SJSA1 (cell line): ENCODE measurements at places on chromosomes 11 and 22.

DNA sequence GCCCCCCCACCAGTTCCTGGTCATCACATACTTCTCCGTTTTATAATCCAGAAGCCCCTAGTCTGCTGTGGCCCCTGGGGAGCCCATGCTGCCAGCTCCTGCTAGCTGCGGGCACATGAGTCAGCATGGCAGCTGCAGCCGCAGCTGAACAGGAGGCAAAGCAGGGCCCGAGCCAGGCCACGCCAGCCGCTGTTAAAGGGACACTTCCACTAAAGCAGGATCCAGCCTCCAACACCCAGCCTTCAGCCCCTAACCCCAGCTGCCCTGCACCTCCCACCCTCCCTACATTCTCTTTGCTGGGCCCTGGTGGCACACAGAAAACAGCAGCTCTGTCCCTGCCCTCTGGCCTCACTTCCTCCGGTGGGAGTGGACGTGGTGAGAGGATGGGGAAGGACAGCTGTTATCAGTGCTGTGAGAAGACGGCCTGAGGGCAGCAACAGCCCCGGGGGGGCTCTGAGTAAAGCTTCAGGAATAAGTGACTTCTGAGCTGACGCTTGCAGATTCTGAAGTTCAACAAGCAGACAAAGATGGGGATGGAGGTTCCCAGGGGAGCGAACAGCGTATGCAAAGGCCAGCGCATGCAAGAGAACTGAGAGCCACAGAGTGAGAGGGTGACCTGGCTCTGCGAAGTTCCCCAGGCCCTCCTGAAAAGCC is 688 bp upstream of the LRRC74B start:
- DNase-seq = no peak

GRCh38 chr22:17958166-17958565 is 66.2 kb downstream of the MICAL3 start:
- no peak for DNase-seq

DNA sequence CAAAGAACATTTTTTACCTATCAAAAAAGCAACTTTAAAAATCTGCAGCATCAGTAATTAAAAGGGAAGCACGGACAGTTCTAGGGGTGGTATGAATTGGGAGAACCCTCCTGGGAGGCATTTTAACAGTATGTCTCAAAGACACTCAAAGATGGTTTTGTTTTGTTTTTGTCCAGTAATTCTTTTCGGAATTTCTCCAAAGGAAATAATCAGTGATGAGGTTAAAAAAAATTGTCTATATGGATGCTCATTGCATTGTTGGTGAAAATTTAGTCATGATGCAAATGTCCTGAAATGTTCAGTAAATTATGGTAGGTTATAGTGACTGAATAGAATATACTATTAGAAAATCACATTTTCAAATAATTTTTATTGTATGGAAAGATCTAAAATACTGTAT is 115.1 kb downstream of the ATXN10 start:
- no peak for DNase-seq

GRCh38 chr11:64801561-64802369 is 1.2 kb downstream of the MAP4K2 start:
- no peak for DNase-seq

GRCh38 chr11:1842149-1843097 is 3.6 kb downstream of the TNNI2 start:
- no peak for DNase-seq

GRCh38 chr11:116172156-116172555 is 600.6 kb downstream of the BUD13 start:
- DNase-seq = no peak

GRCh38 chr22:42074132-42074811 is at the start of gene PHETA2:
TSS of gene PHETA2 (plus strand) at chr22:42074248. CDS start at chr22:42077294, 3,046 bp downstream.
- peak; percentile 65 for DNase-seq

DNA sequence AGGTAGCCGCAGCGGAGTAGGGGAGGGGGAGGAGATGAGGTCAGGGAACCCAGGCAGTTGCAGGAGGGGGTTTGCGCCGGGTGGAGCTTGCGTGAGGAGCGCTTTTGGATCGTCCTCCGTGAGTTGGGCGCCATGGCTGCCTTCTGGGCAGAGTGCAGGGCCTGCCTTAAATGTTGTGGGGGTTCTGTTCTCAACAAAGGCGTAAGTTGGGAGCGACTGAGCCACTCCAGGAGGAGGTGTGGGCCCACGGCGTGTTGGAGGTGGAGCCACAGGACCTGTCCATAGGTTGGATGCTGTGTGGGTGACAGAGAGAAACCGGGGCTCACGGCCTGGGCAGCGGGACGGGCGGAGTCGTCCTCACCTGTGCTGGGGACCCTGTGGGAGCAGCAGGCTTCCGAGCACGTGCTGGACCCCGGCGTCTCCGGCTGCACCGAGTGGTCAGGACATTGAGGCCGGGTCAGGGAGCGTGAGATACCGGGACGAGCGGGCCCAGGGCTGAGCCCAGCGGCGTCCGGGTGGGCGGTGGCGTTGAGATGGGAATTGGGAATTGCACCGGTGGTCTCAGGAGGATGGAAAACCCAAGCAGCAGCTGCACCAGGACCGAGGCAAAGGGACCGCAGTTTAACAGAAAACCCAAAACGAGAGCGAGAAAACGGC is 977 bp upstream of the PGGHG start:
- DNase-seq = no peak

- no peak for DNase-seq
Measured at GRCh38 chr11:79363256-79363655, 77.6 kb downstream of the TENM4 start.

DNA sequence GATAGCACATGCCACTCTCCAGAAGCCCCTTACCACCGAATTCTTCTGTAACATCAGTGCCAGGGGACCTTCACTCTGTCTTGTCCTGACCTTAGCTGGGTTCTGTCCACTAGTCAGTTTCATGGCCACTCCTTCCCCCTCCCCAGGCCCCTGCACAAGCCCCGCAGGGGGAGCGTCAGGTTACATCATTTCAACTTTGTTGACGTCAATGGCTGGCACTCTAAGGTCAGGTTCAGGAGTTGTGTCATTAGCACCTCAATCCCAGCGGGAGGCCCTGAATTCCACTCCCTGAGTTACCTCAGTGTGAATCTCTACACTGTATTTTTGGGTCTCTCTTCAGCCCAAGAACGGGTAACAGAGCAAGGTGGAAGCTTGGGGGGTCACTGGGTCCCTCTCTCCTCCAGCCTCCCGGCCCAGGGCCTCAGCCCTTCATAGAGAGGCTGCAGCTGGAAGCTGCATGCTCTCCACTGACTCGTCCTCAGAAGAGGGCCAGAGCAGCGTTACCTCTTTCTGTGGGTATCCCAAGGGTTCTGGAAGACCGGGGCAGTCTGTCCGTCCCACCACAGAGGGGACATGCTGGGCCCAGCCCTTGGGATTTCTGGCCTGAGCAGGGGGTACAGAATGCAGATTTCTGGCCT is 10.3 kb downstream of the USH1C start:
- no peak for DNase-seq

DNA sequence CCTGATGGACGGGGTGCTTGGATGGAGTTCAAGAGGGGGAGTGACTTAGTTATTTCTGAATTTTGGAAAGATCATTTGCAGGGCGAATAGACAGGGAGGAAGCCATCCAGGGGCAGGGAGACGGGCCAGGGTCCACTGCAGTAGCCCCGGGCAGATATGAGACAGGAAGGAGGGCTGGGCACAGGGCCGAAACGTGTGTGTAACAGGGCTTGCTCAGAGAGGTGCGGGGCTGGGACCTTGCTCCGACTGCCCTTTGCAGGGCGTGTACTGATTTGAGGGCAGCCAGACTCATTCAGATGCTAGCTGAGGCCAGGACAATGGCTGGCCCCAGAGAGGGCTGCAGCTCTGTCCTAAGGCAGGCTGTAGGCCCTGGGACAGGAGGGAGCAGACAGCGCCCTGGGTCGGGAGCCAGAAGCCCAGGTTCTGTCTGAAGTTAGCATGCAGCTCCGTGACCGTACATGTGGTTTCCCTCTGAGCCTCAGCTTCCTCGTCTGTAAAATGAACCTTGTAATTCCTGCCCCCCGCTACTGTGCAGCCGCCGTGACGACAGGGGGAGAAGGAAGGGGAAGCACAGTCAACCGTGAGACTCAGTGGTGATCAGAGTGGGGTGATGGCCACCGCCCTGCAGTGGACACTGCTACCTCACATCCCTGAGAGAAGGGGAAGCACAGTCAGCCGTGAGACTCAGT is 103.4 kb downstream of the PHF21B start:
- no peak for DNase-seq

DNA sequence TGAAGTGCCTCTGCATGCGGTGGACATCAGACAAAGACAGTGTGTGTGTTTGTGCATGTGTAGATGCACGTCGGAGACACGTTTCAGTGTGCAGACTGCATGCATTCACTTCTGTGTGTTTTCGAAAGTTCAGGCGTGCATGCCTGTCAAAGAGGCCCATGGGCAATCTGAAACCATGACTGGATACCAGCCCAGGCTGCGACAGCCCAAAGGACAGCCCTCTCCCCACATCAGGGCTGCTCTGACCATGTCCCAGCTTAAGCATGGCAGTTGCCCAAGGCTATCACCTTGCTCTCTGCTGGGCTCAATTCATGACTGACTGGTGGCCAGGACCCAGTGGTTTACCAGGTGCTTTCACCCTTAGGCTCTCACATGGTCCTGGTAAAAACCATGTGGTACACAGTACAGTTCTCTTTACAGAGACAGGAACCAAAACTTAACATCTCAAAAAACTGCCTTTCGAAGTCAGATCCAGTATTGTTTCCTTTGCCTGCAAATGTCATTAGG is 423.7 kb upstream of the CADM1 start:
- no peak for DNase-seq

DNA sequence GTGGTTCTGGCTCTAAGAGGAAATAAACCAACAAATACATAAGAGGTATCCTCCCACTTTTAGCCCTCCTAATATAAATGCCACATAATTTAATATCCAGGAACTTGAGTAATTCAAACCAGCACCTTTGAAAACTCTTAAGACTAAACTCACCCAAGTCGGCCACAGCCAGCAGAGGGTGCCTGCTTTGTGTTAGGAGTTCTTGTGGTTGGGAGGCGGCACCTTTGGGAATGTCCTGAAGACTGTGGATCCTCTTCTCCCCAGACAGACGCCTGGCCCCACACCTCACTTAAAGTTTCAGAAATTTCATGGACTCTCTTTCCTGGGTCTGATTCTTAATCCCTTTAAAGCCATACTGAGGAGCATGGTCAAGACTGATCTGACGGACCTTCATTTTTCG is 169.0 kb downstream of the TBC1D22A start:
- DNase-seq = peak; percentile 51

- no peak for DNase-seq
Measured at GRCh38 chr11:26626346-26626745, 54.3 kb upstream of the MUC15 start.

GRCh38 chr11:119515771-119516400 is 92.9 kb upstream of the THY1 start:
- no peak for DNase-seq

DNA sequence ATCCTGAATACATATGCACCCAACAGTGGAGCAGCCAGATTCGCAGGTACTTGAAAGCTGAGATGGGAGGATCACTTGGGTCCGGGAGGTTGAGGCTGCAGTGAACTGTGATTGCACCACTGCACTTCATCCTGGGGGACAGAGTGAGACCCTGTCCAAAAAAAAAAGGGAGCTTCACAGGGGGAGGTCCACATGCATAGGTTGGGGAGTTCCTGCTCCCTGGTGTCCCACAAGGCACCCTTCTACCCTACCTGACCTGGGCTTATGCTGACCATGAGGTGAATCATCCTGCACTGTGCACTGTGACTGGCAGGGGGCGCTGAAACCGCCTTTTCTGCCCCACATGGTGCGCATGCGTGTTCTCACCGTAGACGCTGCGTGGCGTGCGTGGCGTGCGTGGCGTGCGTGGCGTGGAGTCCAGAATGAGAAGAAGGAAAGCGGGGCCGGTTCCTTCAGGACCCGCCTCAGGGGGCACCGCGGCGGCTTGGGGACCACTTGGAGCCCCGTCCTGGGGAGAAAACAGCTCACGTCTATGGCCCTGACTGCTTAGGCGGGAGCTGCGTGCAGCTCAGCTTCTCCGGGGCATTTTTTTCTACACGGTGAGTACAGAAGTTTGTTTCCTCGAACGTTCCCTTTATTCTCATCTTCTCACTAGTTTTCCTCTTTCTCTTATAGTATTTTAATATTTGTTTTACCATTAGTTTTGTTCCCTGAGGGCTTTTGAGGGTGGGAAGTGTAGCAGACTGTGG is 116.6 kb upstream of the GRK3 start:
- DNase-seq = peak; percentile 92

DNA sequence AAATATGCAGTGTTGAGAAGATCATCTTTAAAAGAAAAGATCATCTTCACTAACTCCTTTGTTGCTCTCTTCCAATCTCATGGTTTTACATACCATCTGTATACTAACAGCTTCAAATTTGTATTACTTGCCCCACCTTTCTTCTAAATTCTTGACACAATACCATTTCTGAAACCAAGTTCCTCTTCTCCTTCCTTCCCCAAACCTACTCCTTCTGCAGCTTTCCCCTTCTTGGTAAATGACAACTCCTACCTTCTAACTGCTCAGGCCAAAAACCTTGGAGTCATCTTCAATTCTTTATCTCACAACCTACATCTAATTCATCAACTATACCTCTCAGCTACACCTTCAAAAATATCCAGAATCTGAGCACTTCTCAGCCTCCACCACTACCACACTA is 9.3 kb downstream of the PRCP start:
- no peak for DNase-seq

DNA sequence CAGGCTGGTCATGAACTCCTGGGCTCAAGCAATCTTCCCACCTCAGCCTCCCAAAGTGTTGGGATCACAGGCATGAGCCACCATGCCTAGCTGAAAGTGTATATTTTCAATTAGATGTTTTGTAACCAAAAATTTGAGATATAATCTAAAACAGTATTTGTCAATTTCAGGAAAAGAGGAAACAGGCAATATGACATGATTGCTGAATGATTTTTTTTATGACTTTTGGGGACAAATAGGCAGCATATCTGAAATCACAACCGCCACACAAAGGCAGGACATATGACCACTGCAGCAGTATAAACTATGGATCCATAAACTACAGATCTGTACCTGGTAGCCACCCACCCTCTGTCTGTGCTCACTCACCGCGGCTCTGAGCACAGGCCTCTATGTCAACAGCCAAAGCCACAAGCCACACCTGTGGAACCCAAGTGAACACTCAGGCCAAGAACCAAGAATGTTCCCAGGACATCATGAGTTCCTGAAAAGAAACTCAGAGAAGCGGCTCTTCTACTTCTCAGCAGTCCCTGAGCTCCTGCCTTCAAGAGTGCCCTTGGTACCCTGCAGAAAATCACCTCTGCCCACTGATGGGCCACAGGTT is 22.5 kb downstream of the PISD start:
- DNase-seq = no peak

DNA sequence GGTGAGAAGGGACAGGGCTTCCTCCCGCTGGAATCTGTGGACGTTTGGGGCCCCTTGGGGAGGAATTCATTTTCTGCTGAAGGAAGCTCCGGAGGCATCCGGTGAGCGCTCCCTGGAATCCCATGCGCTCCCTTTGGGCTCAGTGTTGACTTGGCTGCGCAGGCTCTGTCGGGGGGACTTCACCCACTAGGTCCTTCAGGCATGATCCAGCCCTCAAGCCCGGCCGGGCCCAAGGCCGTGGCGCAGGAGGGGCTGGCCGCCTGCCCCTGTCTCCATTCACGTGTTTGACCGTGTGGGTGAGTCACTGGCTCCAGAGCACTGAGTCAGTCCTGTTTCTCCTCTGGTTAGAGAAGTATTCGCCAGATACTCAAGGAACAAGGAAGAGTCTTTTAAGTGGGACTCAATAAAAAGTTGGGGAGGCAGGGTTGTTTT is 1.4 kb downstream of the CTTN start:
- peak; percentile 99 for DNase-seq

- DNase-seq = no peak
Measured at GRCh38 chr11:14373941-14374646, 15.1 kb upstream of the RRAS2 start.
